ENCODE measurements at places on chromosomes 11 and 22. TPM values are rescaled to one million over a fixed set of nuclear protein-coding genes. Genes with fewer than 3 reads are reported as not detected.

Gene MAP6
- total RNA-seq, result 77.9 TPM

Gene CEP126
- total RNA-seq, result 13.8 TPM

Gene HBD
- not detected for total RNA-seq

Gene PDGFB
- total RNA-seq, result 4.4 TPM

Gene XRRA1
- 6.1 TPM for total RNA-seq

Gene LRRC75B
- 8.1 TPM for total RNA-seq

Gene KCNJ5
- 0.49 TPM for total RNA-seq

Gene OOSP3
- not detected for total RNA-seq

Gene PTPMT1
- total RNA-seq, result 16.2 TPM

Gene BUD13
- total RNA-seq, result 9.1 TPM

Gene OR2AT4
- total RNA-seq, result not detected

Gene GAS2L1
- 3.7 TPM for total RNA-seq

Gene DNAJC24
- 13.5 TPM for total RNA-seq

All from temporal lobe (tissue), 4 donors.